ENCODE measurements at places on chromosomes 5 and 9. TPM values are rescaled to one million over a fixed set of nuclear protein-coding genes. Genes with fewer than 3 reads are reported as not detected.

Gene DAPK1
- 72.0 TPM for total RNA-seq

GRCh38 chr9:21711504-21711903 is 90.9 kb upstream of the MTAP start:
- no peaks in the 10 kb centered on the region for H3K27me3 ChIP-seq
- DNase-seq = no peak
- H3K27ac ChIP-seq = no peak overlapping the region
- H3K36me3 ChIP-seq = no peaks in the 10 kb centered on the region
- no peaks in the 10 kb centered on the region for H3K4me1 ChIP-seq

DNA sequence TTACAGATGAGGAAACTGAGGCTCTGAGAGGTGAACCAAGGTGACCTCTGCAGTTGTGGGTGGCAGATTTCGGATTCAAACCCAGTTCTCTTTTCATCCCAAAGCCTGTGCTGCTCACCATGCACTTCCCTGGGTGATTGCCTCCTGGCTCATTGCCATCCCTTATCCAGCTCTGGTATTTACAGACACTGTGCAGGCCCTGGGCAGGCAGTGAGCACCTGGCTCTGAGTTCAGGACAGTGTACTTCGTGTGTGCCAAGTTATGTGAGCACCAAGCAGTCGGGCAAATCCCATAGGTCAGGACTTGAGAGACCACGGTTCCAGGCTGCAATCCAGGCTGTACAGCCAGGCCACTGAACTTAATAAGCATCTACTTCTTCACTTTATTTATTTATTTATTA is 1.4 kb downstream of the LRSAM1 start:
- no peaks in the 10 kb centered on the region for H3K27me3 ChIP-seq
- DNase-seq = peak; percentile 45
- H3K36me3 ChIP-seq = no peaks in the 10 kb centered on the region

DNA sequence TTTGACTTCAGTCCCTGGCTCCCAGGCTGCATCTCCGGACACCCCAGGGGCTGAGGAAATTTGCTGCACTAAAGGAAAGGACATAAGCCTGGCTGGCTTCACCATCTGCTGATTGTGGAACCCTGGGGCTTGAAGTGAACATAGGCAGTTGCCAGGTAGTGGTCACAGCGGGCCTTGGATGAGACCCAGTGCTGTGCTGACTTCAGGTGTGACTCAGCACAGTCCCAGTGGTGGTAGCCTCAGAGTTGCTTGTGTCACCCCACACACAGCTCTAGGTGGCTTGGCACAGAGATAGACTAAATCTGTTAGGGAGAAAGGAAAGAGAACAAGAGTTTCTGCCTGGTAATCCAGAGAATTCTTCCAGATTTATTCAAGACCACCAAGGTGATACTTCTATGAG is 36.1 kb upstream of the RUSC2 start:
- no peak overlapping the region for H3K27ac ChIP-seq
- H3K4me1 ChIP-seq = no peaks in the 10 kb centered on the region
- no peak for DNase-seq
- no peaks in the 10 kb centered on the region for H3K36me3 ChIP-seq
- no peaks in the 10 kb centered on the region for H3K27me3 ChIP-seq

DNA sequence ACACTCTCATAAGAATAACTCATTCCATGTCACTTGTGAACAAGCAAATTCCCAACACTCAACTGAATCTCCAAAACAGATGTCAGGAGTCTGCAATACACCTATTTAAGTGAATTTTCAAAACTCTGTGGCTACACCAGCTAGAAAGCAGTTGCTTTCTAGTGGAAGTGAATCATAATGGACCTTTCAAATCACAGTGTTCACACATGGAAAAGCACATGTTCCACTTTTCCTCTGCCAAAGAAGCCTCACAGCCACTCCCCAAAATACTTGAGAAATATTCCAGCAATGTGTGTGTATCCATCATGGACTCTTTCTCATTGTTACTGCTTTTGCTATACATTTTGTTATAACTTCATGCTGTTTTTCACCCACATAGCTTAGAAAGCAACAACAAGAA is 17.4 kb downstream of the MARCHF3 start:
- H3K4me3 ChIP-seq = no peak overlapping the region
- H3K4me1 ChIP-seq = no peaks in the 10 kb centered on the region
- H3K27me3 ChIP-seq = no peaks in the 10 kb centered on the region
- H3K36me3 ChIP-seq = no peaks in the 10 kb centered on the region
- H3K27ac ChIP-seq = no peak overlapping the region

- no peaks in the 10 kb centered on the region for H3K4me1 ChIP-seq
- no peaks in the 10 kb centered on the region for H3K36me3 ChIP-seq
- no peak overlapping the region for H3K4me3 ChIP-seq
Measured at GRCh38 chr5:159128070-159128541, 28.4 kb upstream of the EBF1 start.

DNA sequence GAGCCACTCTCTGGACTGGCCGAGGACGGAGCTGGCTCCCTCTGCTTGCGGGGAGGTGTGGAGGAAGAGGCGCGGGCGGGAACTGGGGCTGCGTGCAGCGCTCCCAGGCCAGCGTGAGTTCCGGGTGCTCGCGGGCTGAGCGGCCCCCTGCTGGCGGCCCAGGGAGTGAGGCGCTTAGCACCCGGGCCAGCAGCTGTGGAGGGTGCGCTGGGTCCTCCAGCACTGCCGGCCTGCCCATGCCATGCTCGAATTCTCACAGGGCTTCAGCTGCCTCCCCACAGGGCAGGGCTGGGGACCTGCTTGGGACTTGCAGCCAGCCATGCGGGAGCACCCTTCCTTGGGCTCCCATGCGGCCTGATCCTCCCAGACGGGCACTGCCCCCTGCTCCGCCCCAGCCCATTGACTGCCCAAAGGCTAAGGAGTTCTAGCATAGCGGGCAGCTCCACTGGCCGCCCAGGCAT is 416.9 kb downstream of the MRPS30 start:
- H3K4me3 ChIP-seq = no peak overlapping the region
- no peaks in the 10 kb centered on the region for H3K27me3 ChIP-seq
- DNase-seq = no peak
- H3K4me1 ChIP-seq = no peaks in the 10 kb centered on the region
- no peaks in the 10 kb centered on the region for H3K36me3 ChIP-seq
- H3K27ac ChIP-seq = no peak overlapping the region

Gene C9orf153
- 0.30 TPM for total RNA-seq

Gene IER5L
- total RNA-seq = 15.4 TPM

Gene C1QTNF3
- 3.0 TPM for total RNA-seq

- H3K27ac ChIP-seq = no peak overlapping the region
- no peak overlapping the region for H3K4me3 ChIP-seq
- no peak for DNase-seq
- no peaks in the 10 kb centered on the region for H3K27me3 ChIP-seq
- H3K4me1 ChIP-seq = no peaks in the 10 kb centered on the region
Measured at GRCh38 chr5:5523066-5523505, 100.6 kb downstream of the ICE1 start.

Gene AHRR
- 1.6 TPM for total RNA-seq

GRCh38 chr9:100466171-100466828 is 6.6 kb upstream of the TMEFF1 start:
- H3K4me1 ChIP-seq = no peaks in the 10 kb centered on the region
- no peaks in the 10 kb centered on the region for H3K27me3 ChIP-seq
- H3K36me3 ChIP-seq = no peaks in the 10 kb centered on the region
- H3K27ac ChIP-seq = no peak overlapping the region

Gene C8G
- 1.00 TPM for total RNA-seq

- no peaks in the 10 kb centered on the region for H3K36me3 ChIP-seq
- no peaks in the 10 kb centered on the region for H3K27me3 ChIP-seq
- H3K27ac ChIP-seq = no peak overlapping the region
- H3K4me3 ChIP-seq = no peak overlapping the region
- no peaks in the 10 kb centered on the region for H3K4me1 ChIP-seq
Measured at GRCh38 chr5:26121338-26121737, 917.0 kb downstream of the CDH9 start.

GRCh38 chr9:20569525-20569924 is 52.8 kb downstream of the MLLT3 start:
- peaks cover 3% of the 10 kb centered on the region for H3K4me1 ChIP-seq
- H3K36me3 ChIP-seq = no peaks in the 10 kb centered on the region
- H3K27me3 ChIP-seq = no peaks in the 10 kb centered on the region
- no peak overlapping the region for H3K4me3 ChIP-seq
- no peak for DNase-seq

GRCh38 chr9:68653141-68653595 is 51.9 kb upstream of the PIP5K1B start:
- no peak overlapping the region for H3K4me3 ChIP-seq
- H3K27ac ChIP-seq = no peak overlapping the region
- no peak for DNase-seq
- H3K36me3 ChIP-seq = no peaks in the 10 kb centered on the region
- H3K27me3 ChIP-seq = no peaks in the 10 kb centered on the region

DNA sequence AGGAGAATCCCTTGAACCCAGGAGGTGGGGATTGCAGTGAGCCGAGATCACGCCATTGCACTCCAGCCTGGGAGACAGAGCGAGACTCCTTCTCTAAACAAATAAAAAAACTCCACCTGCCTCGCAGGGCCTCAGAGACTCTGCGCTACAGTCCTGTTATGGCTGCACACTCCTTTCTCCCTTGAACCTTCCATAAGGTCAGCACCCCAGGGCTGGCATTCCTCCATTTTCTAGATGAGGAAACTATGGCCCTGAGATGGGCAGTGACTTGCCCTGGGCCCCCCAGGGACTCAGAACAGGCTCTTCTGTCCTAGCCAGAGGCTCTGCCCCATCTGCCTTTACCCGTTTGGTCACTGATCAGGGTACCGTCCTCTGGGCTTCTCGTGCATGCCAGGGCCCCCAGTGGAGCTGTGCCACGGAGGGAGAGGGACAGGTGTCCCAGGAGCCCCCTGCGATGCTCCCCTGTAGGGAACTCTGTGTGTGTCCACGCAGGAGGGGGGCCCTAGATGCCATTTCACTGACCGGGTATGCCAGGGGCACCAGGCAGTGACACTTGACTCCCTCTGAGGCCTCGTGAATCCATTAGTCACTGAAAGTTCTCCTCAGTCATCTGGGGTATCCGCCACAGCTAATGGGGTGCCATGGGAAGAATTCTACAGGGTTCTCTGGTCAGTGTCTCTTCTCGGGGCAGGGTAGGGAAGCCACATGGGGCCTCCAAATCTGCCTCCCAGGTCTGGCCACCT is 16.2 kb downstream of the RALGDS start:
- no peak overlapping the region for H3K4me3 ChIP-seq
- H3K27me3 ChIP-seq = no peaks in the 10 kb centered on the region
- no peaks in the 10 kb centered on the region for H3K36me3 ChIP-seq
- DNase-seq = peak; percentile 17
- H3K4me1 ChIP-seq = no peaks in the 10 kb centered on the region

Gene ADRA1B
- 0.95 TPM for total RNA-seq

Gene COX7C
- 556 TPM for total RNA-seq

Gene SCGB3A2
- total RNA-seq = not detected

Gene SLC25A2
- 0.65 TPM for total RNA-seq

Gene TSSK1B
- not detected for total RNA-seq

Gene PKD2L2
- total RNA-seq = not detected

GRCh38 chr5:181204826-181205760 is at the start of gene TRIM7:
TSS of gene TRIM7 (minus strand) at chr5:181205196. CDS start at chr5:181205110, 86 bp downstream.
- DNase-seq = no peak
- H3K4me1 ChIP-seq = peaks cover 12% of the 10 kb centered on the region
- H3K4me3 ChIP-seq = peak within 1 kb of the TSS; percentile 52
- no peaks in the 10 kb centered on the region for H3K36me3 ChIP-seq
- peak within 1 kb of the TSS; percentile 79 for H3K27ac ChIP-seq
- H3K27me3 ChIP-seq = no peaks in the 10 kb centered on the region

DNA sequence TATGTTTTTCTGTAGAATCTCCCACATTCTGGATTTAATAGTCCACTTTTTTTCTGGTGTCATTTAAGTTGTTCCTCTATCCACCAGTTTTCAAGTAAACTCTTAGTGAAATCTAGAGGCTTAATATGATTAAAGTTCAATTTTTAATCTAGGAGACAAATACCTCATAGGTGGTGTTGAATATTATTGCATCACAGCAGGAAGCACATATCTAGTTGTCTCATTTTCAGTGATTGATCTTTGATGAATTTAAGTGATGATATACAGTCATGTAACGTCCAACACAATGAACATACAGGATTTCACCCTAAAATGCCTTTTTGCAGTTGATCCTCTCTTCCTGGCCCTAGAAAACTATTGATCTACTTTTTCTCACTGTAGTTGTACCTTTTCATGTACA is 152.3 kb downstream of the NIPBL start:
- DNase-seq = no peak
- H3K4me3 ChIP-seq = no peak overlapping the region
- H3K4me1 ChIP-seq = no peaks in the 10 kb centered on the region
- H3K27me3 ChIP-seq = no peaks in the 10 kb centered on the region

Gene F2RL1
- total RNA-seq = 0.23 TPM

GRCh38 chr9:127175764-127176163 is 53.3 kb upstream of the ANGPTL2 start:
- H3K36me3 ChIP-seq = no peaks in the 10 kb centered on the region
- peaks cover 24% of the 10 kb centered on the region for H3K4me1 ChIP-seq
- peak; percentile 28 for DNase-seq
- H3K27me3 ChIP-seq = no peaks in the 10 kb centered on the region

DNA sequence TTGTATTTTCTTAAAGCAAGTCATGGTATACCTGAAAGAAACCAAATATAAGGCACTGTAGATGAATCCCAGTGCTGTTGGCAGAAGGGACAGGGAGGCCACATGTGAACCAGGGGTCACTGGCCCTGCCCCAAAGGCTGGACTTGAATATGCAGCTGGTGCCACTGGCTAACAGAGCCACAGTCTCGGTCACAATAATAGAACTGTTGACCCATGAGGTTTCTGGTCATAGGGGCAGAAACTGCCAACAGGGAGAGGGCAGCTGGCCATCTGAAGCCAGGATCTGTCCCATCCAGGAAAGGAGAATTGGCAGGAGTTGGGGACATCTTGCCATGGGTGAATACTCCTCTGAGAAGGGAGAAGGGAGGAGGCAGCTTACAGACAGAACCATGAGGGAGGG is 31.9 kb downstream of the PALM2AKAP2 start:
- DNase-seq = no peak
- H3K4me3 ChIP-seq = no peak overlapping the region
- H3K27me3 ChIP-seq = no peaks in the 10 kb centered on the region
- no peak overlapping the region for H3K27ac ChIP-seq

GRCh38 chr5:138336952-138337684 is 948 bp upstream of the FAM53C start:
- no peaks in the 10 kb centered on the region for H3K27me3 ChIP-seq
- peak overlapping the region; percentile 98 for H3K27ac ChIP-seq
- peak overlapping the region; percentile 60 for H3K4me3 ChIP-seq
- peaks cover 5% of the 10 kb centered on the region for H3K4me1 ChIP-seq
- DNase-seq = peak; percentile 86

GRCh38 chr9:33467526-33467925 is 6.2 kb downstream of the NOL6 start:
- H3K4me1 ChIP-seq = peaks cover under 1% of the 10 kb centered on the region
- DNase-seq = no peak
- no peaks in the 10 kb centered on the region for H3K27me3 ChIP-seq
- no peak overlapping the region for H3K4me3 ChIP-seq
- H3K27ac ChIP-seq = no peak overlapping the region

DNA sequence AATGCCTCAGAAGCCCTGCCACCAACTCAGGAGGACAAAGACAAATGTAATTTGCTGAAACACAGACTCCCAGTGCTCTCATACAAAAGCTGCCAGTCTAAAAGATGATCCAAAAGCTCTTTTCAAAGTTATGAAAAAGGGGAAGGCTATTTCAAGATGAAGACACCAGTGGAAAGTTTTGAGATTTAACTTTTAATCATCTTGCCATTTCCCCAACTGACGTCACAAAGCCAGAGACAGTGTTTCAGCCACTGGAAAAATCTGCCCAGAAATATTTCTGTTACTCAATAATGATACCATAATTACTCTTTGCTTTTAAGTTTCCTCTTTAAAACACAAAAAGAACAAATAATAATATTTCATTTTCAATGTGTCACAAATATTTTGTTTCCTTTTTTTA is 20.9 kb downstream of the ENG start:
- H3K27ac ChIP-seq = peak overlapping the region; percentile 96
- H3K4me3 ChIP-seq = no peak overlapping the region
- peaks cover 61% of the 10 kb centered on the region for H3K4me1 ChIP-seq
- no peaks in the 10 kb centered on the region for H3K36me3 ChIP-seq

Gene PLAC8L1
- 0.78 TPM for total RNA-seq
